ENCODE measurements at places on chromosomes 1 and 21. TPM values are rescaled to one million over a fixed set of nuclear protein-coding genes. Genes with fewer than 3 reads are reported as not detected.

OR2T35 gene
- not detected for total RNA-seq

FCRLB gene
- not detected for total RNA-seq

IRF6 gene
- total RNA-seq = 0.86 TPM

SLC26A9 gene
- total RNA-seq = not detected

TSPAN1 gene
- total RNA-seq = not detected

ANP32E gene
- 51.5 TPM for total RNA-seq

ST6GALNAC5 gene
- not detected for total RNA-seq

MYOG gene
- total RNA-seq = not detected

C4BPA gene
- total RNA-seq = not detected

FMOD gene
- total RNA-seq = not detected

TIE1 gene
- total RNA-seq = 1.3 TPM

AP4B1 gene
- 53.6 TPM for total RNA-seq

DMRTA2 gene
- not detected for total RNA-seq

C4BPB gene
- total RNA-seq = 0.72 TPM

KLHDC8A gene
- not detected for total RNA-seq

APOBEC4 gene
- total RNA-seq = not detected

SELENBP1 gene
- not detected for total RNA-seq

HEYL gene
- total RNA-seq = 0.25 TPM

AVPR1B gene
- not detected for total RNA-seq

PDC gene
- not detected for total RNA-seq

NVL gene
- 40.2 TPM for total RNA-seq

RHD gene
- total RNA-seq = 0.20 TPM
